H7 (cell line): ENCODE measurements at places on chromosomes 4 and X.
A peak's percentile ranks its signal among the peaks of the same experiment; 100 is the strongest.

- DNase-seq, result no peak
Measured at GRCh38 chr4:78584863-78585547, 33.4 kb downstream of the ANXA3 start.

DNA sequence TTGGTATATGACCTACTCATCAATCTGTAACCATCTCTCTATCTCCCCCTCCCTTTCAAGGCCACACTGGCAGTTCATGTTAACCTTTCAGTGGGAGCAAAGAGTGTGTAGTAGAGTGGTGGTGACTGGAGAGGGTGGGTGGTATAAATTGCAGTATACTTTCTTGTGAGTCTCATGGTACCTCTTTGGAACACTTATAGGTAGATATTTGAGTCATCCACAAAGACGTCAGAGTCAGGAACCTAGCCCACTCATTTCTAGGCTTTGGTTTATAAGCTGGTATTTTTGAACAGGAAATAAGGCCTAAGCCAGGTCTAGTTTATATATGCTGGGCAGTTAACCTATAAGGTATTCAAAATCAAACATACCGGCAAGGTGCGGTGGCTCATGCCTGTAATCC is 36.3 kb downstream of the RLIM start:
- no peak for DNase-seq

GRCh38 chr4:58451707-58452106 is 1341.5 kb upstream of the IGFBP7 start:
- no peak for DNase-seq

DNA sequence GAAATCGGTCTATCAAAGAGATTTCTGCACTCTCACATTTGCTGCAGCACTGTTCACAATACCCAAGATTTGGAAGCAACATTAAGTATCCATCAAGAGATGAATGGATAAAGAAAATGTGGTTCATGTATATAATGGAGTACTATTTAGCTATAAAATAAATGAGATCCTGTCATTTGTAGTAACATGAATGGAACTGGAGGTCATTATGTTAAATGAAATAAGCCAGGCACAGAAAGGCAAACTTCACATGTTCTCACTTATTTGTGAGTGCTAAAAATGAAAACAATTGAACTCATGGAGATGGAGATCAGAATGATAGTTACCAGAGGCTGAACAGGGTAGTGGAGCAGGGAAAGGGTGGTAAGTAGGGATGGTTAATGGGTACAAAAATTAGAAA is 17.0 kb upstream of the PROM1 start:
- no peak for DNase-seq

- no peak for DNase-seq
Measured at GRCh38 chr4:16206301-16206700, 20.0 kb downstream of the TAPT1 start.

GRCh38 chr4:138650929-138651448 is 364.6 kb upstream of the NOCT start:
- DNase-seq, result no peak

DNA sequence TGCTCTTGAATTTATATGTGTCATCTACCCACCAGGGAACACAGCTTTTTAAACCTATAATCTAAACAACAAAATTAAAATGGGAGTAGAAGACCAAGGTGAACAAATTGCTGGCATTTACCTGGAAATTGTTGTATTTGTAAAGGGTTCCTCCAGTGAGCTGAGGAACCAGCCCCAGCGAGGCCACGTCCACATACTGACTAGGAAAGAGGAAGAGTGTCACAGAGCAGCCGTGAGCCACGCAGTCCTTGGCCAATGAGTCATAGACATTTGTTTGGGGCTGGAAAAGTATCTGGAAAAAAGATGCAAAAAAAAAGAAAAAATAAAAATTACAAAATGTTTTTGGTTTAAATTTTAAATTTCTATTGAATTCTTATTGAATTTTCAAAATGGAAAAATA is 58.7 kb downstream of the METTL14 start:
- no peak for DNase-seq

DNA sequence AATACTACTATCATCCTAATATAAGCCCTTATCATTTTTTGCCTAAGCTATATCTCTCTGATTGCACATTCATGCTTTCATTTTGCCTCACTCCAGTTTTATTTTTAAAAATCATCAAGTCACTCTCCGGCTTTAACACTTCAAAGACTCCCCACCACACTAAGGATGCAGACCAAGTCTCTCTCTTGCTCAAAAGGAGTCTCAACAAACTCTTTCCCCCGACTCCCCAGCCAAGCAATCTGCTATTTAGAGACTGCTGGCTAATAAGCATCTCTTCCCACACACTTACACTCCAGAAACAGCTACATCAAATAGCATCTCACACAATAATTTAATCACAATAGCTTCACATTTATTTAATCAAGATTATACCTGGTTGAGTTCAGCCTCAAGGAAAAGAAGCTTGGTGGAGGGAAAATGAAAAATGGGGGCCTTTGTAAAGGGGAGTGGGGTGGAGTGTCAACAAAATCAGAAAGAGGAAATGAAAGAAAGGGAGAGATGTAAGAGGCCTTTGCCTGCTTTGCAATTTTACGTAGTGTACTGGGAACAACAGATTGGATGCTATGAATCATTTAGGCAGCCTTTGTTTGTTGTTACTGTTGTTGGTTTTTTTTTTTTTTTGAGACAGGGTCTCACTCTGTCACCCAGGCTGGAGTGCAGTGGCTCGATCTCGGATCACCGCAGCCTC is 104.1 kb upstream of the MCF2 start:
- no peak for DNase-seq

DNA sequence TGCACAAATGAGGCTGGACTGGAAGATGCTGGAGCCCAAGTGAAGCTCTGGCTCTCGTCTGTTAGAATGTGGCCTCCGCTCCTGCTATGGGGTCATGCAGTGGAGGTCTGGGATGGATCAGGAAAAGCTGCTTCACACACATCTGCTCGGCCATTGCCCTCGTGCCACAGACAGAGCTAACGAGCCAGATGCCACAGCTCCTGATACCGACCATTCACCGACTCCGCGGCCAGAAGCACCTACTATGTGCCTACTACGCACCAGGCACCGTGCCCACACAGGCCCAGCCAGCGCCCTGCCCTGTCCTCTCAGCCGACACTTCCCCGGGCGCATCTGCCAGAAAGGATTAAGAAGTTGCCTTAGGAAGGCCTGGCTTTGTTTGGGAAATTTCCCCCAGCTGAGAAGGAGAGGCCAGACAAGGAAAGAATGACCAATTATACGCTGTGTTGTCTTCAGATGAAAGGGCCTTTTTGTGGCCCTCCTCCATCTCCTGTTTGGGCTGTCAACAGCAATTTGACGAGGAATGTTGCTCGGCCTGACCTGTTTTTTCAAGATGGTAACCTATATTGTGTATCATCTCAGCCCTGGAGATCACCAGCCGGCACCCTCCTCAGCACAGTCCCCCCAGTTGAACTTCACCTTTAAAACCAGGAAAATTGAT is 34.3 kb downstream of the HMX1 start:
- peak; percentile 81 for DNase-seq

DNA sequence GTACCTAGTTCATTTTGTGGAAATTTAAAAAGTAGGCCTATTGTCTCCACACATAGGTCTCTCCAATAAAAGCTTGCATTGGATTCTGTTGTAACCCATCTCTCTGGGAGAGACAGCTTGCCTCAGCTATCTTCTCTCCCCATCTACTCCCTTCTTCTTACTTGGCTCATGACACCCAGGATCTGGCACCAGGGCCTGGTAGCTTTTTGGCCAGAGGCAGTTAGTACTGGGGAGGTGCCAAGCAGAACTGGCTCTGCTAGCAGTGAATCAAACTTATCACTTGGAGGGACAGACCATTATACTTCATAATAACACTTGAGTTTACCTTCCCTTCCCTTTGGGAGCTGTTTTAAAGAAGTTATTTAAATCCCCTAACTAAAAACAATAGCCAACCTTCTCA is 31.8 kb downstream of the PLAC1 start:
- DNase-seq, result no peak

DNA sequence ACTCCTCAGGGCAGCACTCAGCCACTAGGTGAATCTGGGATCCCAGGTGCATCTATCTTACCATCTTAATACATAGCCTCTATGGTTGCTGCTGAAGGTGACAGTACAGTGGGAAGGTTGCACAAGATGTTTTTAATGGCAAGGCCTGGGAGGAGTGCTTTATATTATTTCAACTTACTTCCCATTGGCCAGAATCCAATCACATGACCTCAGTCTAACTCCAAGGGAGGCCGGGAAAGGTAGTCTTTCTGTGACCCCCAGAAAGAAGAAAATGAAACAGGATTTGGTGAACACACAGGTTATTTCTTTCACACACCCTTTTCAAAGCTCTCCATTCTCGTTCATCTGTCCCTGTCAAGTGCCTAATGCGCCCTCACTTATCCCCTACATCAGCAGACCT is 189.1 kb upstream of the ATP6AP2 start:
- no peak for DNase-seq

DNA sequence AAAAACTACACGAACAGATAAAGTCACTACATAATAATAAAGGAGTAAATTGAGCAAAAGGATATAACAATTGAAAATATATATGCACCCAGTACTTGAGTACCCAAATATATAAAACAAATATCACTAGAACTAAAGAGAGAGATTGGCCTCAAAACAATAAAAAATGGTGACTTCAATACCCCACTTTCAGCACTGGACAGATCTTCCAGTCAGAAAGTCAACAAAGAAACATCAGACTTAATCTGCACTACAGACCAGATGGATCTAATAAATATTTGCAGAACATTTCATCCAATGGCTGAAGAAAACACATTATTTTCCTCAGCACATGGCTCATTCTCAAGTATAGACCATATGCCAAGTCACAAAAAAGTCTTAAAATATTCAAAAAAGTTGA is 503.6 kb downstream of the NAP1L3 start:
- DNase-seq, result no peak

GRCh38 chrX:98654565-98654964 is 1755.5 kb downstream of the PCDH19 start:
- no peak for DNase-seq

GRCh38 chr4:57314636-57315035 is 204.5 kb upstream of the IGFBP7 start:
- no peak for DNase-seq

DNA sequence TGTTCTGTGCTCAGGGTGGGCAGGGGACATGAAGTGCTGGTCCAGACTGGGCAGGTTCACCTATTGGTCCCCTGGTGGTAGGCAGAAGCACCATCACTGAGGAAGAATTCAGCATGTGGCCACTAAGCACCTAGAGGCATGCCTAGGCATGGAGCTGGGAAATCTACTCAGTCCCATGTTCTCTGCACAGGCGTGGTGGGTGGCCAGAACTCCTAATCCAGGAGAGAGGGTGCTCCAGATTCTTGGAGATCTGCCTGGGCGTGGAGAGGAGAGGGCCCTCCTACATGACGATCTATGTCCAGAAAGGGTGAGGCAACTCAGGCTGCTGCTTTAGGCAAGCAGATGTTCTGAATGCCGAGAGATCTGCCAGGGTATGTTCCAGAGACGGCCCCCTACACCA is 44.6 kb upstream of the MAGEC2 start:
- no peak for DNase-seq

- DNase-seq, result no peak
Measured at GRCh38 chr4:123699880-123700771, 303.5 kb downstream of the SPRY1 start.

- peak; percentile 85 for DNase-seq
Measured at GRCh38 chr4:4395849-4396627, 9.1 kb downstream of the NSG1 start.

DNA sequence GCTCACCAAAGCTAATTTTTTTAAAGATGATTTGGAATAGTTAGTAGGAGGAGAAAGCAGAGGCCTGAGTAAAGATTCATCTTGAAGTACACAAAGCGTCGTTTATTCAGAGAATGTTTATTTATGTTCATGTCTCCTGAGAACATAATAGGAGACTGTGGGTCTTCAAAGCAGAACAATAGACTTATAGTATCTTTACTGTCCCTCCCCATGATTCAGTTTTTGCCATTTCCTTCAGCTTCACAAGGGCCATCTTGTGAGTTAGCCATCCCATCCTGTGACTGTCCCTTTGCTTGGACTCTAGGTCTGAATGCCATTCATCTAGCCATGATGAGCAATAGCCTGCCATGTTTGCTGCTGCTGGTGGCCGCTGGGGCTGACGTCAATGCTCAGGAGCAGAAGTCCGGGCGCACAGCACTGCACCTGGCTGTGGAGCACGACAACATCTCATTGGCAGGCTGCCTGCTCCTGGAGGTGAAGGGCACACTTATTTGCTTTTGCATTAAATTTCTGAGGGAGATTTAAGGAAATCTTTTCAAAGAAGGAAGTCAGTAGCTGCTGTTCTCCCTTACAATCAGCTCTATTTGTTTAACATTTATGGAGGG is 105.8 kb downstream of the NFKB1 start:
- no peak for DNase-seq

GRCh38 chrX:112048707-112049106 is 33.9 kb downstream of the TRPC5 start:
- no peak for DNase-seq

DNA sequence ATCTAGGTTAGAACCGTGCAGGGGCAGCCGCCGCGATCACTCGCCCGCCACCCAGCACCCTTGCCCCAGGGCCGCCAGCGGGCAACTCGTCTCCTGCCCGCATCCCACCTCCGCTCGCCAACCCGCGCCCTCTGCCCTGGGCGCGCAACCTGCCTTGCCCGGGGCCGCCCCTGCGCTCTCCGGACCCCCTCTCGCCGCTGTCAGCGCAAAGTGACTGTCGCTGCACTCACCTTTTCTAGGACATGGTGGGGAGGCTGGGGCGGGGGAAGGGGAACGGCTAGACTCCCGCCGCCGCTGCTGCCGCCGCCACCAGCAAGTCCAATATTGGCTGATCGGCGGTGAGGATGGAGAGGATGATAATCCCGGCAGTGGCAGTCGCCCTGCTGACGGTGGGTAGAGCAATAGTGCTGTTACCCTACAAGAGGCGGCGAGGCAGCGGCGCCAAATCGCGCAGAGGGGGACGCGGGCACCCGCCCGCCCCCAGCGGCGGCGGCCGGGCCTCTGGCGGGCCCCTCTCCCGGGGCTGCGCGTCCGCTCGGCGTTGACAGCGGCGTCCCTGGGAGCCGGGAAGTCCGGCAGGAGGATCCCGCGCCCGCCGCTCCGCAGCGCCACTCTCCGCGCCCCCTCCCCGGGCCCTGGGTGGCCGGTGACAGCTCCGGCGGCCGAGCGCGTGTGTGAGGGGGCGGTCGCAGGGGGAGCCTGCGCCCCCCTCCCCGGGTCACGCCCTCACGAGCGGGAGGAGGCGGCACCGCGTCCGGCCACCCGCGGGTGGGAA is 2.3 kb upstream of the NR3C2 start:
- peak; percentile 77 for DNase-seq

GRCh38 chr4:95004912-95005311 is 247.2 kb downstream of the BMPR1B start:
- no peak for DNase-seq

- peak; percentile 96 for DNase-seq
Measured at GRCh38 chr4:152935631-152936445, at the start of gene FHDC1. Gene FHDC1, plus strand, starts transcription at chr4:152936323. Its CDS starts 6,735 bp downstream, at chr4:152943058.

DNA sequence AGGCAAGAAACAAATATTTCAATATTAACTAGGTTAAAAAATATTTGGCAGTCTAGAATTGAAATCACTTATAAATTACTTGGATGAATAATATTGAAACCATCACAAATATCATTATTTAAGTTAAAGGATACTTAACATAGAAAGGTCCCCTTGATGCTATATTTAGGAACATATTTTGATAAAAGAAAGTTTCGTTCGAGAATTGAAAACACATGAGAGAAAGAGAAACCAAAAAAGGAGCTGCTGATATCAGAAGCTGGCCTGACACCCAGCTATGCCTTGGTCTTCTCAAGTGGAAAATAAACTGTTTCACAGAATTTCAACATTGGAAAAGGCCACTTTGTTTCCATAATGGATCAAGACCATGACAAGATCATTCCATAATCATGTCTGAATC is 762.4 kb downstream of the DMD start:
- DNase-seq, result no peak
